Heart left ventricle (tissue), 16 donors: ENCODE measurements at places on chromosomes 16 and 17.

DNA sequence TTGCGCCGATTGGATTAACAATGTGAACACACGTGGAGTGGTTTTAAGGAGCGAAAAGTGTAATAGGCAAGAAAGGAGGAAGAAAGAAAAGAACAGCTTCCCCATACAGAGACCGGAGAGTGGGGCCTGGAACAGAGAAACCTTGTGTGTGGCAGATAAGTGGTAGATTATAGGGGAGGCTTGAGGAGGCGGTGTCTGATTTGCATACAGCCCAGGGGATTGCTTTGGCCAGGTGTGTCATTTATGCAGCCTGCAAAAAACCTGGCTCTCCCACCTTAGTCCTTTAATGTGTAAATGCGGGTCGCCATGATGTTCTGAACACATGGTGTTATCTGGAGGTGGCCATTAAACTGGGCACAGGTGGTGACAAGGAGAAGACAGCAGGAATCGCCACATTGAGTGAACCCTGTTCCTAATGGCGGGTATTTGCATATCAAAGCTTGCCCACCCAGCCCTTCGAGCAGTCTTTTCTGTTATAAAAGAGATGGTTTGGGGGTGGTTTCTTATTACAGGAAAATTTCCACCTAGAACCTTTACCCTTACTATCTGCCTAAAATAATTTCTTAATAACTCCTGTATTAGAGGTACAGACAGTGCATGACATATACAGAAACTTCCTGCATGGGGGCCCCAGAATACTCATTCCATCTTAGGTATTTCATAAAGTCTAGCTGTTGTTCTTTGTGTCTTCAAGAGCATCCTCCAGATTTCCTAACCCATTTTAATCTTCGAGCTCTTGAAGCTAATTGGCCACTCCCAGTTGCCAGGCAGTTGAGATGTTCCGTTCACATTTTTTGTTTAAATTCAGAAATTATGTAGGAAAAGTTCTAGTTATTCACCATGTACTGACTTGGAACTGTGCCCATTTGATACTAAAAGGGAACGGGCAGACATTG, 292.5 kb downstream of the RBFOX1 start:
- DNase-seq, result no peak

DNA sequence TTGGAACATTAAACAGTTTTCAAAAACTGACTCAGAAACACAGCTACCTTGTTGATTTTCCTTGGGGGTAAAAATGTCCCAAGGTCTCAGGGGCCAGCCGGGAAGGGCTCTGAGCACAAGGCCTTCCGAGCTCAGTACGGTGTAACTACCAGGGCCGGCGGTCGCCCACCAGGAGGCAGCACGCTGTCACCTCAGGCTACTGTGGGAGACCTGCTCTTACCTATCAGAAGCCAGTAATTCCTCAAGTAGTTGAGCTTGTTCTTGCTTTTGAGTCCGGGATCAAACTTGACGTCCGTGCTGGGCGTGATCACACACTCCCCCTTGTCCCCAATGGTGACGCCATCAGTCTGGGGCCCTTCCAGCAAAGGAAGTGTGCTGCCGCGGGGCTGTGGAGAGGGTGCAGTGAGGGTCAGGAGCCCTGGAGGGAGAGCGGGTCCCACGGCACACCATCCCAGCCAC, 43.4 kb upstream of the ICAM2 start:
- peak; percentile 45 for DNase-seq

GRCh38 chr17:50517011-50517410, 8.8 kb downstream of the MYCBPAP start:
- no peak for DNase-seq

DNA sequence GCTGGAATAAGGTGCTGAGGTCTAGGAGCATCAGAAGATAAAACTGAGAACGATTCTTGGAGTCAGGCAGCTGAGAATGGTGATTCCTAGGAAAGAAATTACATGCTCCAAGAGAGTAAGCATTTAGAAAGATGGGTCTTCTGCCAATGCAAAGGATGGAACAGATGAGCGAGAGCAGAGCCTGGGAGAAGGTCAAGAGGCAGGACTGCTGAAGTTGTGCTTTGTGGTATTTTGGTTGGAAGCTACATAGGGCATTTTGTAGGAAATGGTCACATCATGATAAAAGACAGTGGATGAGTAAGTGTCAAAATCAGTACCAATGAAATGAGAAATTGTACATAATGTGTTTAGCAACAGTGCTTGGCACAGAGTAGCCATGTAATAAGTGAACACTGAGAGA, 1.4 kb upstream of the CRYM start:
- DNase-seq, result no peak

- DNase-seq, result peak; percentile 5
Observed at GRCh38 chr16:75039941-75040340, 41.1 kb downstream of the ZNRF1 start.

DNA sequence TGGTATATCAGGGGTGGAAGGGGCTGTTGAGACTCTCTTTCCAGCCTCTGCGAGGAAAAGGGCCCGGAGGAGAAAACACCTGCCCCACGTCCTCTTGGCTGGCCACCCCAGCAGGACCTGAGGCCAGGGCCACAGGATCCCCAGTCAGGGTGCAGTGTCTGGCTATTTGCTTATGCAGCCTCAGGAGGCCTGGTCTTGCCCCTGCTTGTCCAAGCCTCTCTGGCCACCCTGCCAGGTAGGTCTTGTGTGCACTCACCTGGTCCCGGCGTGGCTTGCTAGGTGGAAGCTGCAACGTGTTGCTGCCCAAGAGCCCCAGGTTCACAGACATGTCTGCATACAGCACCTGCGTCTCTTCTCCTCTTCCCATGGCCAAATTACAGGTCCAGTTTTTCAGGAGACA, 549 bp downstream of the TMEM238L start:
- no peak for DNase-seq

DNA sequence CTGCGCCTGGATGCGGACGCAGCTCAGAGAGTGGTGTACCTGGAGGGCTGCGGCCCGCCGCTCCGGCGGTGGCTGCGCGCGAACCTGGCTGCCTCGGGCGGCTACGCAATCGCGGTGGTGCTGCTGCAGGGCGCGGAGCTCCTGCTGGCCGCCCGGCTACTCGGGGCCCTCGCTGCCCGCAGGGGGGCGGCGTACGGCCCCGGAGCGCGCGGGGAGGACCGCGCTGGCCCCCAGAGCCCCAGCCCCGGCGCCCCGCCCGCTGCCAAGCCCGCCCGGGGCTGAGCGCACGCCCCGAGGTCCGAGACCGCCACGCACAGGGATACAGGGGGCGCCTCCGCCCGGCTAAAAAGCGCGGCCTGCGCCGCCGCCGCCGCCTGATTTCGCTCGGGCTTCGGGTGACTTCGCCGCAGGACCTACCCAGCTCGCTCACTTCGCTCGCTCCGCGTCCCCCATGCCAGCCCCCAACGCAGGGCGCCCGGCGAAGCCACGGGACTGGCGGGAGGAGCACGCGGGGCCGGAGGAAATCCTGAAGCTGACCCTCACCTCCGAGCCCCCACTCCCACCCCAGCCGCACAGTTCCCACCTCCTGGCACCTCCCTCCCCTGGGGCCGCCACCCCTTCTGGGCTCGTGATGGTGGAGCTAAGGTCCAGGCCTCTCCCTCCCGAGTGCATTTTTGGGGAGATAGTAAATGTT, 8.2 kb downstream of the PDE6G start:
- no peak for DNase-seq

DNA sequence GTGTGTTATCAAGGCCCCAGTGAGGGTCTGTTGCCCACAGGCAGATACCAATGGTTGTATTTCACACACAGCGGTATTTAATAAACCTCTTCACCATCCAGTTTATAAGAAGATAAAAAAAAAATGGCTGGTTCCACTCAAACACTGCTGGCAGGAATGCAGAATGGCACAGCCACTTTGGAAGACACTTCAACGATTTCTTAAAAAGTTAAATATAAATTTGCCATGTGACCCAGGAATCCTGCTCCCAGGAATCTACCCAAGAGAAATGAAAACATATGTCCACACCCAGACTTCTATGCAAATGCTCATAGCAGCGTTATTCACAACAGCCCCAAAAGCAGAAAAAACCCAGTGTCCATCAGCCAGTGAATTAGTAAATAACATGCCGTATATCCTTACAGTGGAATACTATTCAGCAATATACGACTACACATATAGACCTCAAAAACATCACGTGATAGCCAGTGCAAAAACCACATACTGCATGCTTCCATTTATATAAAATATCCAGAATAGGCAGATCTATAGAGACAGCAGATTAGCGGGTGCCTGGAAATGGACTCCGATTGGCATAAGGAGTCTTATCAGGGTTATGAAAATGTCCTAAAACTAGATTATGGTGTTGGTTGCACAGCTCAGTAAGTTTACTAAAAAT, 38.7 kb downstream of the XYLT1 start:
- no peak for DNase-seq

GRCh38 chr17:46940692-46941404, 17.9 kb downstream of the GOSR2 start:
- peak; percentile 72 for DNase-seq

DNA sequence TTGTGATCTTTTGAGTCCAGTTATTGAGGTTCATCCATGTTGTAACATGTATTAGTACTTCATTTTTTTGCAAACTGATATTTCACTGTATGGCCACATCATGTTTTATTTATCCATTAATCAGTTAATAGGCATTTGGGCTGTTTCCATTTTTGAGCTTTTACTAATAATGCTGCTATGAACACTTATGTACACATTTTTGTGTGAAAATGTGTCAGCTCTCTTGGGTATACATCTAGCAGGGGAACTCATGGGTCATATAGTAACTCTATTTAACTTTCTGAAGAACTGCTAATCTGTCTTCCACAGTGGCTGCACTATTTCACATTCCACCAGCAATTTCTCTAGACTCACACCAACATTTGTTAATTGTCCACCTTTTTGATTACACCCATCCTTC, 82.0 kb downstream of the GLG1 start:
- DNase-seq, result no peak

GRCh38 chr17:63688396-63689020, 11.4 kb downstream of the LIMD2 start:
- DNase-seq, result no peak

DNA sequence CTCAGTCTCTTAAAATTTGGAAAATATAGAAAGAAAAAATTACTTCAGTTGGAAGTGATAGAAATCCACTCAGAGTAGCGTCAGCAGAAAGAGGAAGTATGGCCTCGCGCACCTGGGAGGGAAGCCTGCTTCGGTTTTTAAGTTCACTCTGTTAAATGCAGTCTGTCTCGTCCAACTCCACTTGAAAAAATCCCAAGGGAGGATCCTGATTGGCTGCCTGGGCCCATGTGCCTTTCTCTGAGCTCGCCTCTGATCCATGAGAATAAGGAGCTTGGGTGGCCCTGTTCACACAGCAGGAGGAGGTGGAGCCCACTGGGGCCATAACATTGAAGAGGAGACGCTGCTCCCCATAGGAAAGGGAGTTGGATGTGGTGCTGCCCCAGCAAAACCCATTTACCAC, 40.7 kb downstream of the DNAJA2 start:
- no peak for DNase-seq

DNA sequence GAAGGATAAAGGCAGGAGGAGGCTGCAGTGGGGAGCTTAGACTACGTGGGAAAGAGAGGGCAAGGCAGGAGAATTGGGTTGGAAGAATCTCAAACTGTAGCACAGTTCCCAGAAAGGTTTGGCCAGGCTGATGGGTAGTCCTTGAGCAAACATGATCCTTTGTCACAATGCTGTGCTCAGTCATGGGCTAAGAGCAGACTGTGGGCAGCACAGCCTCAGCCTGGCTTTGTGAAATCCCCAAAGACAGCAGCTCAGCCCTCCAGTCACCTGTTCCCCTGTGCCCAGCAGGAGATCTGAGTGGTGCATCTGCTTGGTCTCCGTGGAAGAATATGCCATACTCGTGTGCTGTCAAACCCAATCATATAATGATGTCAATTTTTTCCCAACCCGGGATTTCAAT, 10.6 kb upstream of the ENGASE start:
- no peak for DNase-seq
